ENCODE measurements at places on chromosomes 13 and 19. TPM values are rescaled to one million over a fixed set of nuclear protein-coding genes. Genes with fewer than 3 reads are reported as not detected.

The MEDAG gene
- 1.8 TPM for total RNA-seq

The PGLYRP2 gene
- total RNA-seq: not detected

DNA sequence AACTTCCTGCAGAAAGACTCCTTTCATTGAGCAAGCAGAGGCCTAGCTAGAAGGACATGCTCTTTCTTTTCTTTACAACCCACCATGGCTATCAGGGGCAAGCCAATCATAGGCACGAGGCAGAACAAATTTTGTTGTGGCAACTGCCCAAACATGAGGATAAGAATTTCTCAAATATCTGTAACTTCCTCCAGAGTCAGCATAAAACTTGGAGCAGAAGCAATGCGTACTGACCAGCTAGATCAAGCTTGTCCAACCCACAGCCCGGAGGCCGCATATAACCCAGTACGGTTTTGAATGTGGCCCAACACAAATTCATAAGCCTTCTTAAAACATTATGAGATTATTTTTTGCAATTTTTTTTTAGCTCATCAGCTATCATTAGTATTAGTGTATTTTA lies 87.0 kb upstream of the SOX21 start:
- DNase-seq: no peak

- no peak for DNase-seq
Measured at GRCh38 chr13:27130979-27131623, 40.5 kb downstream of the USP12 start.

GRCh38 chr19:54477650-54478049 lies 4.6 kb upstream of the CDC42EP5 start:
- DNase-seq: no peak

DNA sequence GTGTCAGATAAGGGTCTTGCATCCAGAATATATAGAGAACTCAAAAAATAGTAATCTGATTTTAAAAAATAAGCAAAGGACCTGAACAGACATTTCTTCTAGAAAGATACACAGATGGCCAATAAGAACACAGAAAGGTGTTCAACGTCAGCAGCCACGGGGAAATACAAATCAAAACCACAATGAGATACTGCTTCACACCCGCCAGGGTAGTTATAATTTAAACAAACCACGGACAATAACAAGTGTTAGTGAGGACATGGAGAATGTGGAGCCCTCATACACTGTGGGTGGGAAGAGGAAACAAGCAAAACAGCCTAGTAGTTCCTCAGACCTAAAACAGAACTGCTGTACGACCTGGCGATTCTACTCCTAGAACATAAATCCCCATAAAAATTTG lies 26.7 kb upstream of the NAPA start:
- DNase-seq: no peak

DNA sequence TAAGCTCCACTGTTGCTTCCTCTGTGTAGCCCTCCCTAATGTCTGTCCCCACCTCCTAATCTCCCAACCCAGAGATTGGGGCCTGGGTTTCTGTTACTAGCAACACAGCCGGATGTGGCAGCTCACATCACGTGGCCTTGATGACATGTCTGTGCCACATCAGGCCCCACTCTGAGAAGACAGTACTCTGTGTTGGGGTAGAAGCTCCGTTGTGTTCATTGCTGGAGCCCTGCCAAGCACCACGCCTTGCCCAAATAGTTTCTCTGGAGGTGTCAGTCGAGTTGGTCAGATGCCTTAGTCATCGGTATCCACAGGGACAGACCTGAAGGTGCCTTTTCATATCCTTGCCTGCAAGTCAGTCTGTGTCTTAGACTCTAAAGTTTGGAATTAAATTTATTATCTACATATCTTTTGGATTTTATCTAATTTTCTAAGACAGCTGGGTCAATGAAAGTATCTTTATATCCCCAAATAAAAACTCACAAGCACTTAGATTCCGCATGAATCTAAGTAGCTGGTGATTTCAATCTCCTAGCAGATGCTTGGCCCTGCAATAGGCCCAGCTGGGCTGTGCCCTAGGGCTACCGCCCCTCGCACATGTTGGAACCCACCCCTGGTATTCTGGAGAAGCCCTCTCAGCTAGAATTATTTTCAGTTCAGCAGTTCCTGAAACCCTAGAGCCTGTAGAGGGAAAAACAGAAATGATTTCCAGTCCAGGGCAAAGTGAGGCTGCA lies 204.0 kb upstream of the TSHZ3 start:
- DNase-seq: no peak

- DNase-seq: no peak
Measured at GRCh38 chr19:12833738-12834565, 427 bp downstream of the RTBDN start.

- DNase-seq: no peak
Measured at GRCh38 chr19:32676186-32676894, 692 bp downstream of the RGS9BP start.

GRCh38 chr19:14526423-14526822 lies 3.0 kb upstream of the TECR start:
- no peak for DNase-seq
